CD4-positive, alpha-beta T cell treated with Interleukin-2 at 100 ng/mL for 4 hours (primary cell): ENCODE measurements at places on chromosomes 7 and 10.

GRCh38 chr7:88457320-88457719 is 150.6 kb upstream of the STEAP4 start:
- no peak for DNase-seq

DNA sequence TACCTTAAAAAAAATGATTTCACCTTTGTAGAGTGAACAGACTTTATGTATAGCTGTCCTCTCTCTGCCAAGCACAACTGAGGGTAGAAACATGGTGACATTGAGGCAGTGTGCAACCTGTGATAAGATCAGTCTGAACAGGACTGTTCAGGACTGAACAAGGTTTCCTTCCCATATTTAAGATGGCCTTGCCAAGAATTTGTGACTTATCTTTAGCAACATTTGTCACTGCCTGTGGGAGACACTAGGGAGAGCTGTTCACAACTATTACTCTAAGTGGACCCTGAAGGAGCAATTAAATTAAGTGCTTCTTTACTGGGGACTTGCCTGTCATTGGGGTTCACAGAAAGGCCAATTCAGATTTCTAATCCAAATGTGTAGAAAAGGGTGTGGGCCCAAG is 6.7 kb downstream of the OR13A1 start:
- DNase-seq, result no peak

DNA sequence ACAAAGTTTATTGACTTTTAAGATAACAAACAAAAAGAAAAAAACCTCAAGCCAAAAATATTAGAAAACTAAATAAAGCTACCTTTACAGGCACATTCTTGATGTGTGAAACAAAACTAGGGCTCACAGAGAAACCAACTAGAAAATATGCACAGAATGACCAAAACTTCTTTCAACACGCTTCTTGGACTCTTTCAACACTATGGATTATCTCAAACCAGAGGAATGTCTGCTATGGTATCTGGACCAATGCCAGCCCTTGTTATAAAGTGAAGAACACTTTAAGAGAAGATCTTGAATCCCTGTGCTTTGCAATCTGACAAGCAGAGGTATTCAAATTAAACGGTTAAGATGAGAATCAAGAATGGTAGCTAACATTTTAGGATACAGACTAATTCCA is 76.6 kb downstream of the DNAJC1 start:
- DNase-seq, result no peak

GRCh38 chr7:105765846-105766245 is 110.6 kb downstream of the ATXN7L1 start:
- no peak for DNase-seq

- no peak for DNase-seq
These were observed 180.3 kb upstream of the TCF7L2 start for GRCh38 chr10:112769611-112770370.

DNA sequence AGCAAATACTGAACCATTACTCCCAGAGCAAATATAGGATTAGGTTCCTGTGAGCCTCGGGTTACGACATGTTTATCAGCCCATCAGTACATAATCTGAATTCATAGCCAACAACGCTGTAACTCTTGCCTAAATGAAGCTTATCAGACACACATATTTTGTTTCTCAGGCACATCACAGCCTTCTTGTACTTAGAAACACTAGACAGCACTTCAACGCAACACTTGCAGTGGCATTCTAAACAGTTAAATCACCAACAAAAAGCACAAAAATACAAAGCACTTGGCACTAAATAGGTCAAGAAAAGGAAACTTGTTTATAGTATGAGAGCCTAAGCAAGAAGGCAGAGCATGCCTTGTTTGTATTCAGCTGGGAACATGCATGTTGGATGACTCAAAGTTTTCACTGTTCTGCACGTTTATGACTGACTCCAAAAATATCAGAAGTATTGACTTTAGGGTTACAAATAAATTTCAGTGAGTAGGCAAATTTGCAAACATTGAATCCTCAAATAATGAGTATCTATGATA is 75.0 kb downstream of the VPS50 start:
- no peak for DNase-seq

GRCh38 chr10:121792198-121792597 is 135.6 kb downstream of the ATE1 start:
- DNase-seq, result no peak

GRCh38 chr7:100827330-100828226 is at the start of gene EPHB4:
Gene EPHB4 (minus strand): TSS chr7:100827523. CDS start chr7:100827030, 493 bp downstream.
- no peak for DNase-seq

DNA sequence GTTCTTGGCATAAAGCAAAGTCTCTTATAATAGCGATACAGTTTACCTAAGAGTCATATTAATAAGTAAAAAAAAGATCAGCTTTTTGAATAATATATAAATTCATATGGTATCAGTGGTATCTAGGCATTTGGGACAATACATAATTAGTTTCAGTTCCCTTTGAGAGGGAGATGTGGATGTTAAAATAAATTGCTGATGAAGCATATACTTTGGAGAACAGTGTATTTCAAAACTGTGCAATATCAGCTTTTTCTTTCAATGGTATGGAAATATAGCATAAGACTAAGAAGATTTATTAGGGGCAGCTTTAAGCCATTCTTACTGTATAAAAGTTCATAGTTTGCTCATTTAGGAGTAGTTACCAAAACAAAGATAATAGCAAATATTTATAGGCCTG is 35.5 kb downstream of the MDFIC start:
- no peak for DNase-seq

- no peak for DNase-seq
These were observed 15.6 kb downstream of the ARHGAP21 start for GRCh38 chr10:24708081-24708480.

GRCh38 chr10:28681291-28681763 is 4.0 kb downstream of the BAMBI start:
- DNase-seq, result no peak

- DNase-seq, result no peak
These were observed 170.3 kb downstream of the CHRM2 start for GRCh38 chr7:137038706-137039105.

DNA sequence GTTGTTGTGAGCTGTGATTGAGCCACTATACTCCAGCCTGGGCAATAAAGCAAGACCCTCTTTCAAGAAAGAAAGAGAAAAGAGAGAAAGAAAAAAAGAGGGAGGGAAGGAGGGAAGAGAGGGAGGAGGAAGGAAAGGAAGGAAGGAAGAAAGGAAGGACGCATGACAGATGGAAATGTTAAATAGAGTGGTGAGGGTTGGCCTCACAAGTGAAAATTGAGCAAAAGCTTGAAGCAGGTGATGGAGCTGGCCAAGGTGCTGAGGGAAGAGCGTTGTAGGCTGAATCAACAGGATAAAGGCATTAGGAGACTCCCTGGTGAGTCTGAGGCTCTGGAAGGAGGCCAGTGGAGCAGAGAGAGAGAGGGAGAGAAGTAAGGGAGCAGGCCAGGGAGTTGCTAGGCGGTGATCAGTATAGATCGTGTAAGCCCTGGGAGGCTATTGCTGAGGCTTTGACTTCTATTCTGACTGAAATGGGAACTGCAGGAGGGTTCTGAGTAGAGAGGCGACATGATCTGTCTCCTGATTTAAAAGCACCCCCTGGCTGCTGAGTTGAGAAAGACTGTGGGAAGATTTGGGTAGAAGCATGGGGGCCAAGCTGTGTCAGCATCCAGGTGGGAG is 26.5 kb upstream of the TMEM248 start:
- no peak for DNase-seq

DNA sequence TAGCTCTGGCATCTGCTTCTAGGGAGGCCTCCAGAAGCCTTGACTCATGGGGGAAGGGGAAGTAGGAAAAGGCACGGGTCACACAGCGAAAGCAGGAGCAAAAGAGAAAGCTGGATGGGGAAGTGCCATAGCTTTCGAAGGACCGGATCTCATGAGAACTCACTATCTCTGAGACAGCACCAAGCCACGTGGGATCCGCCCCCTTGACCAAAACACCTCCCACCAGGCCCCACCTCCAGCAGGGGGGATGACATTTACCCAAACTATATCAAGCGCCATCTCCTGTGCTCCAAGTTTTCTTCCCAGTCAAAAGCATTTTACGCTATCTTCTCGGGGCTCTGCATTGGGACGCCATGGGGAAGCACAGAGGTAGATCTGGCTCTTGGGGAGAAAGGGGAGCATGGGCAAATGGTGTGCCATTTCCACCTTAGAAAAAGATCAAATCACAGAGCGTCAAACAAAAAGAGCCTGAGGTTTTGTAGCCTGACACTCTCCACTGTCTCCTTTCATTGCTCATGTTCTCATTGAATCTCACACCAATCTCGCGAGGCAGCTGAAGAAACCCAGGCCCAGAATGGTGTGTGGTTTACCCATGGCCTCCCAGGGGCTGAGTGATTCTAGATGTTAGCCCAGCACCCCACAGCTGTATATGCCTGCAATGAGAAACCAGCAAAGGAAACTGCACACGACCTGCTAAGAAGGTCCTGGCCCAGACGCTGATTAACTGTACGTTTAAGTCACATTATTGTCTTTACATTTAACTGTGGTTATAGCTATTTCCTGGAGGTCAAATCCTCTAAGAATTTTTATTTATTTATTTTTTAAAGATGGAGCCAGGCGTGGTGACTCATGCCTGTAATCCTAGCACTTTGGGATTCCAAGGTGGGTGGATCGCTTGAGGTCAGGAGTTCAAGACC is 8.1 kb upstream of the OLAH start:
- DNase-seq, result no peak
